ENCODE measurements at places on chromosomes 2 and 18.

DNA sequence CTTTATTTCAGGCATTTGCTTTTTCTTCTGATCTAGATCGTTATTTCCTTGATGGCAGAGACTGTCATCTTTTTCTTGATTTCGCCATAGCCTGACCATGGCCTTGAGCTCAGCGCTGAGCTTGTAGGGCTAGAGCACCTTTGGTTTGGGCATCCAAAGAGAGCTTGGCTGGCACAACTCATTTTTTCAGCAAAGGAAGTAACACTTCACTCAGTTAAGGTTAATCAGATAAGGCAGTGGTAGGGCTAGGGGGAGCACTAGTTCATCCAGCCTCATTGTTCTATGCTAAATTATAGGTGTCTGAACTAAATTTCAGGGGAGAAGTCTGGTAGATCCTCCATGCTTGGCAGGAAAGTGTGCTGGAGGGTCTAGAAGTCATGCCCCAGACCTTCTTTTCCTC lies 125.0 kb downstream of the SETBP1 start:
- DNase-seq = no peak

DNA sequence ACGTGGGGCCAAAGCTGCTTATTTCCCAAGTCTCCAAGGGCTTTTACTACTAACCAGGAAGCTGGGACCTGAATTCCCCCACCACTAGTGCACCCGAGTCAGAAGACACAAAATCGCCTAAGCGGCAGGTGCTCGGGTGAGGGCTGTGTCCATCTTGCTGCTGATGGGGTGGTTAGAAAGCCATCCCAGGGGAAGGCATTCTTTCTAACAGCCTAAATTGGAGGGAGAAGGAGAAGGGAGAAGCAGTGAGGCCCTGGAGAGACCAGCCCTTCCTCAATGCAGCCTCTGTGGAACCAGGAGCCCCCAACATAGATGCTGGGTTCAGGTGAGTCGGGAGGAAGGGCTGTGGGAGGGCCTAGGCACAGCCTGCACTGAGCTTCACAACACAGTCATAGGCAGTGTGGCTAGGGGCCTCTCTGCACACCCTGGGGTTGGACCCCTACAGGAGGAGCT lies 1.9 kb upstream of the PROM2 start:
- DNase-seq = no peak

DNA sequence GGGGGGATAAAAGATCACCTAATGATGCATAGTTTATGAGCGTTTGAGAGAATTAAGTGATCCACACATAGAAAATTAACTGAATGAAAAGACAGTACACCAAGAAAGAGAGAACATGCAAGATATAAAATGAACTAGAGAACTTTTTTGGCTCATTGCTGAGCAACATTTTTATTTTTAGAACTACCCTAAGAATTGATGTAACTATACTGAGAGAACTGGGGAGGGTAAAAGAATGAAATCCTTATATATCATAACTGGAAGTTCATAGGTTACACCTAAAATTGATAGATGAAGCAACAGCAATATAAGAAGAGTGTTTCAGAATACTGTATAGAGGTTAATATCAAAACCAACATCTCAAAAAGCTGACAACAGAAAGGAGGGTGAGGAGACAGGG lies 55.6 kb downstream of the USP34 start:
- DNase-seq = no peak

DNA sequence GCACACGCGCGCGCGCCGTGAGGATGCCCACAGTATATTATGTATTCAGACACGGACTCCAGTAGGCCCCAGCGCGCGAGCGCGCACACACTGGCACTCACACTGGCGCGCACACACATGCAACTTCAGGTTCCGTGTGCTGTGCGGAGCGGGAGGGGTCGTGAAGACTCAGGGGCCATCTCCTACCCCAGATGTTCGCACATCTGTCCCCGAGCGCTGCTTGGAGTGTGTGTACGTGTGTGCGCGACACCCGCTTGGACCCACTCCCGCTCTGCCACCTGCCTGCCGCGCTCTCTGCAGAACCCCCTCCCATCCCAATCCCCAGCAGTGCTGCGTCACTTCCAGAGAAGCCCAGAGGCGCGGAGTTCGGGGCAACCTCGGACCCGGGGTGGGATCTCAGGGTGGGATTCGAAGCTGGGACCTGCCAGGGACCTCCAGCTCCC lies 2.6 kb downstream of the NRP2 start:
- no peak for DNase-seq

- DNase-seq = peak; percentile 21
Measured at GRCh38 chr2:99682275-99683060, 192.7 kb upstream of the REV1 start.

DNA sequence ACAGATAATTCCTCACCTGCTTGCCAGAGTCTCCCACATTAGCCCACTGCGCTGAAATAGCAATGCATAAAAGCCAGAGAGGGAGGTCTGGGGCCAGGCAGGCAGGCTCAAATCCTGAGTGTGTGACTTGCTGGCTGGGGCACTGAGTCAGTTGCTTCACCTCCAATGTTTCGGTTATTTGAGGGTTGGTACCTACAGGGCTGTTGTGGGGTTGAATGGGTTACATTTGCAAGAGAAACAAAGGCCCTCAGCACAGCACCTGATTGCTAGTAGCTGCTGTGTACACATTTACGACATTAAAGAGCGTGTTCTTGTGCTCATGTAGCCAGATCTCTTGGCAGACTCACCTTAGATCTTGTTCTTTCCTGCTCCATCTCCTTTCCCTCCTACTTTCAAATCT lies 34.1 kb upstream of the FAM110C start:
- DNase-seq = no peak

- no peak for DNase-seq
Measured at GRCh38 chr2:100262046-100262445, 60.3 kb downstream of the LONRF2 start.

DNA sequence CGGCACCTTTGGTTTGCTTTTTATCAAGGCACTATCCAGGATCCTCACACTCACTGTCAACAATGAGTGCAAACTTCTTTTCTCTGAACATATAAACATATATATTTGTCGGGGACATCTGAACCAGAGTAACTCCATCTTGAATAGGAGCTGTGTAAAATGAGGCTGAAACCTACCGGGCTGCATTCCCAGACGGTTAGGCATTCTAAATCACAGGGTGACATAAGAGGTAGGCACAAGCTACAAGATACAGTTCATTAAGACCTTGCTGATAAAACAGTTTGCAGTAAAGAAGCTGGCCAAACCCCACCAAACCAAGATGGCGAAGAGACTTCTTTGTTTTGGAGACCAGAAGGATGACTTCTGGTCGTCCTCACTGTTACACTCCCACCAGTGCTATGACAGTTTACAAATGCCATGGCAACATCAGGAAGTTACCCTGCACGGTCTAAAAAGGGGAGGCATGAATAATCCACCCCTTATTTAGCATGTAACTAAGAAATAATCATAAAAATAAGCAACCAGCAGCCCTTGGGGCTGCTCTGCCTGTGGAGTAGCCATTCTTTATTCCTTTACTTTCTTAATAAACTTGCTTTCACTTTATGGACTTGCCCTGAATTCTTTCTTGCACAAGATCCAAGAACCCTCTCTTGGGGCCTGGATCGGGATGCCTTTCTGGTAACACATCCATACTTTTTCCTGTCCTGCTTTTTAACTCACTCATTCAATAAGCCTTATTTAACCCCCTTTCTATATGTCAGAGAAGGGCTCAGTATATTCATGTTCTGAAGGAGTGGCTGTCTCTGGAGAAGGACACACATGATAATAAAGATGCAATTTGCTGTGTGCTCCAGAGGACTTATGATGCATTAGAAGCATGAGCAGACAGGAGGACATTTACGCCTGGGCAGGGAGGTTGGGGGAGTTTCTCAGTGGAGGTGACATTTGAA lies 65.4 kb downstream of the TACR1 start:
- DNase-seq = no peak
